Kidney glomerular epithelial cell (primary cell): ENCODE measurements at places on chromosomes 7 and 10.

GRCh38 chr10:18137111-18137510, 3.1 kb upstream of the CACNB2 start:
- DNase-seq, result no peak

GRCh38 chr10:49585387-49585786, 24.7 kb upstream of the SLC18A3 start:
- DNase-seq, result peak; percentile 9

DNA sequence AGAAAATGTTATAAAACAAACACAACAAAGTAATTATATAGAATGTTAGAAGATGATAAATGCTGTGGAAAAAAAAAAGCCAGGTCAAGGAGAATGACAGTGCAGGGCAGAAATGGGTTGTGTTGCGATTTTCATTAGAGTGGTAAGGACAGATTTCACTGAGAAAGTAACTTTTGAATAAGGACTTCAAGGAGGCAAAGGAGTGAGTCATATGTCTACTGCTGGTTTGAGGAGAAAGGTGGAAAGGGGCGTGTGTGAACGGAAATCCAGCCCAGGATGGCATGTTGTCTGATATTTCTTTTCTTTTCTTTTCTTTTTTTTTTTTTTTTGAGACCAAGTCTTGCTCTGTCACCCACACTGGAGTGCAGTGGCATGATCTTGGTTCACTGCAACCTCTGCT, 12.3 kb upstream of the DLD start:
- DNase-seq, result no peak

GRCh38 chr7:127644484-127644883, 7.5 kb upstream of the SND1 start:
- DNase-seq, result no peak

DNA sequence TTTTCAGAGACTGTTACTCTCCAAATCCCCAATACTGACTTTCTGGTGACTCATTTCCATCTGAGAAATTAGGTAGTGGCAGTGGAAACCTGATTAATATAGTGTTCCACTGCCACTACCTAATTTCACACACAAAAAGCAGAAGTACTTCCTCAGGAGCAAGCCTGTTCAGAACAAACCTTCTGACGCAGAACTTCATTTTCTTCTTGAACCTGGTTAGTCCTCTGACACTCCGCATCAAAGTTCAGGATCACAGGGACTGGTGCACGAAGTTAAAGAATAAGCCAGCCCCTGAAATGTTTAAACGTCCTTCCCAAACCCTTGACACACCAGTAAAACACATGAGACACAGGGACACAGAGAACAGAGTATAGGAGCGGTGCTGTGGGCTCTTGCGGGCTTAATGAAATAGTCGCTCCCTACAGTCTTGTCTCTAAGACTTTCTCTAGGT, 4.4 kb downstream of the WDR91 start:
- no peak for DNase-seq

DNA sequence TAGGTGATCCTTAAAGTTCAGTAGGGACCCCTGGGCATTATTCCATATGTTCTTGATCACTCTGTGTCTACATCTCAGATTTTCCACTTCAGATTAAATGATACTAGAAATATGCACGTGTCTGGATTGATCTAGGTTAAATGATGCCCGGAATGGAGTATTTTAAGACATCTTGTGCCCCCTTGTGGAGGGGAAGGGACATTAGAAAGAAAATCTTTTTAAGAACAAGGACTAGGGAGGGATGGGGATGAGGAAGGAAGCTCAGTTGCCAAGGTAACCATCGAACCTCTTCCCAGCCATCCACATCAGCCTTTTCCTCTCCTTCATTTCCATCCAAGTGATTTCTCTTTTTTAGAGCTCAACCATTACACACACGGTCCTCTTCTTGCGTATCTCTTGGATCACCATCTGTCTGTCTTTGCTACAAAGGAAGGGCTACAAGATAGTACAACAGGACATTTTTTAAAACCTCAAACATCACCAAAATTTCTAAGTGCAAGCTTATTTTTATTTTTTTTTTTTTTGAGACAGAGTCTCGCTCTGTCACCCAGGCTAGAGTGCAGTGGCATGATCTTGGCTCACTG, 40.5 kb downstream of the PRSS2 start:
- peak; percentile 24 for DNase-seq

DNA sequence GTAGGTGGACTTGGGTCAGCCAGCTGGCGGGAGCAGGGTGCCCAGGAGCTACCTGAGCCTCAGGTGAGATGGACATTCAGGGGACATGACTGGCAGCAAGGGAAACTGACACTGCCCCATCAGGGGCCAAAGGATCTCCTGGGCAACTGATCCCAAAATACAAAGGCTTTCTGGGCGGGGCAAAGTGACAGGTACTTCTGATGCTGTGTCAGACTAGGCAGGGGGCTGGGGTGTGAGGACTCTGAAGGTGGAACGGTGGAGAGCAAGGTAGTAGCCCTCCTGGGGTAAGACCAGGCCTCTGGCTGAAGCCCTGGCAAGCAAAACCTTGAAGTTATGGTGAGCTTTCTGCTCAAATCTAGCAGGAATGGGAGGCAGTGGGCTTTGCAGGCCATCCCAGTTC, 4.4 kb downstream of the OPN4 start:
- no peak for DNase-seq

DNA sequence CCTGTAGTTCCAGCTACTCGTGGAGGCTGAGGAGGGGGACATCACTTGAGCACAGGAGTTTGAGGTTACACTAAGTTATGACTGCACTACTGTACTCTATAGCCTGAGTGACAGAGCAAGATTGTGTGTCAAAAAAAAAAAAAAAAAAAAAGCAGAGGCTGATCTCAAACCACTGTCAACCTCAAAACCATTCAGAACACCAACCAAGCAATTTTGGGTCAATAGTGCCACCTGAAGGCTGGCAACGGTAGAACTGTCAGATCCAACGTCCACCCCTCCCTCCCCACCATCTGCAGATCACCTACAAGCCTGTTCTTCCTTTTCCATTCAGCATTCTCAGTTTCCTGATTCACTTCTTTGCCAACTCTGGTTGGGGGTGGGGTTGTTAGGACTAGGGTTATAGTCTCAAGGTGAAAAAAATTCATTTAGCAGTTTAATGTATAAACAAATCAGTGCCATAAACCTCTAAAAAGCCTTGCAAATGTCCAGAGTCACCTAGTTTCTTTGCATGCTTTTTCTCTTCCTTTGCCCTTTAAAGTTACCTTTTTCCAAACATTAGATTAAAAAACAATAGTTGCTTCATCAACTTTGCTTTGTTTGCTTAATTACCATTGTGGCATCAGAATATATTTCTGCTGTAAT, 2.6 kb downstream of the MRPS33 start:
- peak; percentile 66 for DNase-seq

- no peak for DNase-seq
Measured at GRCh38 chr10:4673279-4674040, 152.5 kb upstream of the AKR1E2 start.

GRCh38 chr7:47746468-47746867, 164.6 kb upstream of the TNS3 start:
- DNase-seq, result no peak

- DNase-seq, result no peak
Measured at GRCh38 chr10:34102237-34102673, 712.8 kb downstream of the PARD3 start.

- no peak for DNase-seq
Measured at GRCh38 chr7:142770661-142771352, at the start of gene PRSS2. Gene PRSS2, plus strand, starts transcription at chr7:142770970. Its CDS starts 13 bp downstream, at chr7:142770983.

DNA sequence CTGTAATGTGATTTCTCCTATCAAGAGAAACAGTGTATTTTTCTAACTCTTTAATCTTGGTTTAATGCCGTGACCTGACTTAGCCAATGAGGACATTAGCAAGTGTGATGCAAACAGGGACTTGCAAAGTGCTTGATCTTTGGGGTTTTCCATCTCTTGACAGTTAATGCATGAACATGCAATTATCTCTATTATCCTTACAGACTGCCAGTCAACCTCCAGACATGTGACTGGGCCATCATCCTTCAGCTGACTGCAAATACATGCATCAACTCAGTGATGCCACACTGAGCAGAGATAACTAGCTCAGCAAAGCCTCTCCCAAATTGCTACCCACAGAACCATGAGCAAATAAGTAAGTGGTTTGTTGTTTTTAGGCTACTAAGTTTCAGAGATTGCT, 409.6 kb downstream of the GPAM start:
- no peak for DNase-seq
